NCI-H1092 treated with DMSO at 0.1 percent for 48 hours (cell line): ENCODE measurements at places on chromosomes 5 and 9.

GRCh38 chr9:128384801-128385495 is 13.8 kb downstream of the URM1 start:
- no peak for DNase-seq

GRCh38 chr9:92636627-92637026 is 33.3 kb downstream of the IPPK start:
- no peak for DNase-seq

DNA sequence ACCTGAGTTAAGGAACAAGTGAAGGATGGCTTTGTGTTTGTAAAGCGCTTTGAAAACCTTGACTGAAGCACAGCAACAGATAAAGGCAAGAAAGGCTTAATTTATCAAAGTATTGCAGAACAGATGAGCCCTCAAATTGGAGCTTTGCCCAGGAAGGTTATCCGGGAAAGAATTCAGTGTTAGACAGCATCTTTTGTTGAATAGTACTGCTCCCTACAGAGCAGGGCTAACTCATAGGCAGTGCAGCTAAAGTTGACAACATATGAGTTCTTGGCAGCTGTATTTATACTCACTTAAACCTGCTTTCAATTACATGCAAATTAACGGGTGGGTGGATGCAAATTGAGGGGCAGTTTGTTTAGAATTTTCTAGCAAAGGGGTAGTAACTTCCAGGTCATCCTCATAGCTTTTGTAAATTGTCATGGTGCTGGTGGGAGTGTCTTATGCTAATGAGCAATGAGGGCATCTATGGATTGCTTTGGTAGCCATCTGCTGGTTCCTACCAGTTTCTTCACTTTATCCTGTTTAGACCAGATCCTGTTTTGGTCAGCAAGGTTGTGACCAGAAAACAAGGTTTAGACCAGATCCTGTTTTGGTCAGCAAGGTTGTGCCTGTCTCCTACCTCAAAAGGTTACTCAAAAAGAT is 105.8 kb downstream of the GDA start:
- no peak for DNase-seq

GRCh38 chr9:16307626-16308195 is 562.8 kb downstream of the BNC2 start:
- DNase-seq = no peak

DNA sequence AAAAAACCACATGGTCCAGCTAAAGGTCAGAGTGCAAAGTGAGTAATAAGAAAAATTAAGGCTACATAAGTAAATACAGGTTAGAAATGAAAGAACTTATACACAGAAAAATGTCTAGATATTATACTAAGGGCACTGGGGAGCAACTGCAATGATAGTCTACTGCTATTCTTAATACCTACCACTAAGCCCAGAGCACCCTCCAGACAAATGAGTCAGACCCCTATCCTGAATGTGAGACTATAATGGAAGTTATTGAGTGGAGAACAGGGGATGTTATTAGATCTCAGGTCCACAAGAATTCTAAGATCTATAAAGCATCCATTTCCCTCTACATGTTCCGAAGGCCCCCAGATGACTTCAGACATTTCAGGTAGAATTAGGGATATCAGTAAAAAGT is 438.3 kb downstream of the PRELID2 start:
- no peak for DNase-seq

- no peak for DNase-seq
These were observed 333.2 kb upstream of the RFX3 start for GRCh38 chr9:3858961-3859360.

DNA sequence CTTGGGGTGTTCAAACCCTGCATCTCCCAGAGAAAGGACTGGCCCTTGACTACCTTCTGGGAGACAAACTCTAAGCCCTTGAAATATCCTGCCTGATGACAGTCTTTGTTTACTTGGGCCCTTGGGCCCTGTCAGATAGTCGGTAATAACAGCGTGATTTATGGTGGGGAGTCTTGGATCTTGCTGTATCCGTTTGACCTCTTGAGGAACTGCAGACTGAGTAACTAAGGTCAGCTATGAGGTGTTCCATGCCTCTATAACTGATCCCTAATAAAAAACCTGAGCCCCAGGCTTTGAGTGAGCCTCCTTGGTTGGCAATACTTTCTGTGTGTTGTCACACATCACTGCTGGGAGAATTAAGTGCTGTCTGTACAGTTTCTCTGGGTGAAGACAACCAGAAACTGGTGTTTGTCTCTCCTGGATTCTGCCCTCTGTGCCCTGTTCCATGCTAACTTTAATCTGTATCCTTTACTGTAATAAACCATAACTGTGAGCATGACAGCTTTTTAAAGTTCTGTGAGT is 56.2 kb upstream of the ANKRD33B start:
- DNase-seq = no peak

- no peak for DNase-seq
These were observed 35.3 kb downstream of the MAT2B start for GRCh38 chr5:163540696-163541095.

GRCh38 chr9:113220467-113221002 is 542 bp downstream of the FKBP15 start:
- DNase-seq = no peak

GRCh38 chr9:134432471-134432870 is 106.2 kb downstream of the RXRA start:
- no peak for DNase-seq

DNA sequence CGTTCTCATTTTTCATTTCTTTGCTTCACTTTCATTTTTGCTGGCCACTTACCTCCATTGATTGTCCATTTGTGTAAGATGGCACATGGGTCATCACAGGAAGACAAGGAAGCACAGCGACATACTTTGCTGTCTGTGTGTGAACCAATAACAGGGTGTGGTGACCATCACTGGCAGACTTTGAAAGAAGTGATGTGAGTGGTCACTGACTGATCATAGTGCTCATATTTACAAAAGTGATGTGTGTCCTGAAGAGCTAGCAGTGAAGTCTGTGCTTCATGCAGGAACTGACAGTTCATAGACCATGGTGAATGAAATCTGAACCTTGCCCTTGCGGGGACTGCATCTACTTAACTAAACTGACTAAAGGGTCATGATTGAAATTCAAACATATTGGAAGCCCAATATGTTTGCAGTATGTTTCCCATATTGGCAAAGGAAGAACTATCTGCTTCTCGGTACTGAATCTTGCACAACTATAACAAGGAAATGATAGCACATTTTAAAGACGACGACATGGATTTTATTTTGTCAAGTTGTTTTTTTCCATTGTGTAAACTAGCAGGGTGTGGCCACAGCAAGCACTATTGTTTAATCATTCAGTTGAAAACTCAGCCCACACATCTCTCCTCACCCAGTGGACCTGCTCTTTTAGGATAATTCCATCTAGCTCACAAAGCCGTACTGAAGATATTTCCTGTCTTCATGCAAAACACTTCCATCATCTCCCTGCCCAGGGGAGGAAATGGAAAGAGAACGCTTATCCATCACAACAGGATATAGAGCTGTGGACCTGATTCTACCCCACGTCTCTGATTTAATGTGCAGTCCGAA is 232.0 kb upstream of the ANKRD55 start:
- no peak for DNase-seq

DNA sequence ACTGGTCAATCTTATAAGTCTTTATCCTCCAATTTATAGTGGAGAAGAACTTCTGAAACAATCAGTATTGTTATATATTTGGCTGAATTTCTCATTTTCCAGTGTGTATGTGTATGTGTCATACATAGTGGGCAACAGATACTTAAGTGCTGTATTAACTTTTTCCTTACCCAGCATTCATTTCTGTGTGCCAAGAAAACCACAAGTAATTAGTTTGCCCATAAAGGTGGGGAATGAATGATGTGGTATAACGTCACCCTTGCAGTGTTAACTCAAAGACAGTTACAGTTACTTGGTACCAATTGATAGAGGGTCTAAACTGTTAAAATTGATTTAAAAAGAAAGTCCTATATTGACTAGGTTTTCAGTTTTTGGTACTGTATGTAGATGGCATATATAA is 2.0 kb downstream of the OGN start:
- no peak for DNase-seq

DNA sequence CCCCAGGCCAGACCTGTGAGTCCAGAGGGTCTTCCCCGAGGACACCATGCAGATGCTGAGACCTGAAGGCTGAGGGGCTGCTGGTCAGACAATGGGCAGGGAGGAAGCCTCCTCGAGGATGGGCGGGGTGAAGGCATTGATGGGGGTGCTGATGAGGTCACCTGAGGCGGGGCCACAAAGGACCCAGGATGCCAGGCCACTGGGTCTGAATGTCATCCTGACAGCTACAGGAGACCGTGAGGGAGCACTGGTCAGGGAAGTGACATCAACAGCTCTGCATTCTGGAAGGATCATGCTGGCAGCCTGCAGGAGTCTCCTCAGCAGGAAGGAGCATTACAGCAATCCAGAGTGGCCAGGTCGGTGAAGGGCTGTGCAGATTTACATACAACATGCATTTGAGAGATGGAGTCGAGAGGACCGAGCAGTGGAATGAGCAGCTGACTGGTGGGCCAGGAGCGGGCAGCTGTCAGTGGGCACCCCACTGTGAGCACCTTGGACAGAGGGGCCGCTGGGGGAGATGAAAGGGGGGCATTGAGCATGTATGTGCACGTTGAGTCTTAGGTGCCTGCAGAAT is 77.7 kb upstream of the ADAMTS2 start:
- DNase-seq = no peak

DNA sequence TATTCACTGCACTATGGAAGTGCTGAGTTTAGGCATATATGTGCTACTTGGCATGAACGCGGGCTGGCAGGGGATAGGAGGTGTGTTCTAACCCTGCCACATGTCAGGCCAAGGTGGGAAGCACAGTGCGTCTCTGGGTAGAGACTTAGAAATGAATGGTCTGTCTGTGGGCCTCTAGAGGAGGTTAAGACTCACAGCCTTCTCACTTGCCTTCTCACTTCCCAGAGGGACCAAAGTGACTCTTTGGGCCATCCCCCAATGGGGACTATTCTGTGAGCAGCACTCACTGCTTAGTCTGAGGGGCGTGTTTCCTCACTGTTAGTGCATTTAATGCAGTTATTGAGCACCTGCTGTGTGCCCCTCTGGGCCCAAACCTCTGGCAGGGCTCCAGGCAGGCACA is 2.4 kb upstream of the PITX1 start:
- no peak for DNase-seq

- DNase-seq = no peak
These were observed 125.9 kb downstream of the NFIB start for GRCh38 chr9:14188011-14188410.
